AG04450 (cell line): ENCODE measurements at places on chromosomes 16 and 17.

GRCh38 chr16:75296606-75297005 lies 45.2 kb upstream of the BCAR1 start:
- no peak for DNase-seq

DNA sequence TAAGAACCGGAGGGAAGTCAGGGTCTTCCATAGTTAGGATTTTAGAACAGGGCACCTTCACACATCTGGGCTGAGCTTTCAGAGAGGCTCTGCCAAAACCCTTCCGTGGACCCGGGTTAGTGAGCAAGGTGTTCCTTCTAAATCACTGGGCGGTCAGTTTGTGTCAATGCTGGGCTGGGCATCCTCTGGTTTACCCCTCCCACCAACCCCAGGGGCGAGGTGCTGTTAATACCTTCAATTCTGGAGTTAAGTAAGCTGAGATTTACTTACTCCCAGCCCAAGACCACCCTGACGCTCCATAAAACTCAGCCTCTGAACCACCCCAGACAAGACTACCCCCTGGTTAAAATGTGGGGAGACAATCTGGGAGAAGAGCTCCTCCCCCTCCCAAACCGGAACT lies 1.0 kb downstream of the TMEM92 start:
- DNase-seq, result no peak

DNA sequence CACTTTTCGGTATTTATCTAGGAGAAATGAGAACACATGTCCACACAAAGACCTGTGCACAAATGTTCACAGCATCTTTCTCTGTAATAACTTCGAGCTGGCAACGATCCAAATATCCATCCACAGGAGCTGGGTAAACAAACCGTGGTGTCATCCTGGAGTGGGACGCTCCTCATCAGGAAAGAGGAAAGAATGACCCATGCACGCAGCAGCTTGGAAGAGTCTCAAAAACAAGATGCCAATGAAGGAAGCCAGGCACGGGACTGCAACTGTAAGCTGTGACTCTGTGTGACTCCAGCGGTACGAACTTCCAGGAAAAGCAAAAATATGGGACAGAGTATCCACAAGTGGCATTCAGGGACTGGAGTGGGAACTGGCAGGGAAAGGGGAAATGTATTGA lies 36.7 kb upstream of the CIBAR2 start:
- no peak for DNase-seq

DNA sequence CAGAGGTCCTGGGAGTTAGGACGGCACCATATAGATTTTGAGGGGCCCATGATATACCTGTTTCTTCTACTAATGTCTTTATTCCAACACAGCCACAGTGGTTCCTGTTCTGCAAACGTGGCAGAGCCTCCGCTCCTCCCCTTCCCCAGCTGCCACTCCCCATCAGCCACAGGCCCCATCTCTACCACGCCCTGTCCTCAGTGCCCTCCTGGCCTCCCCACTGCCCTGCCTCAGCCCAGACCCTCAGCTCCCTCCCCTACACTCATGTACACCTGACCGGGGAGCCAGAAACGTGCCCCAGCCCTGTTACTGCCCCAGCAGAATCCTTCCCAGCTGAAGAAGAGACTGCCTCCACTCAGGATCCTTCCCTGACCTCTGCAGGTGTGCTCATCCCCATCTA lies 11.9 kb upstream of the RBFOX3 start:
- no peak for DNase-seq

DNA sequence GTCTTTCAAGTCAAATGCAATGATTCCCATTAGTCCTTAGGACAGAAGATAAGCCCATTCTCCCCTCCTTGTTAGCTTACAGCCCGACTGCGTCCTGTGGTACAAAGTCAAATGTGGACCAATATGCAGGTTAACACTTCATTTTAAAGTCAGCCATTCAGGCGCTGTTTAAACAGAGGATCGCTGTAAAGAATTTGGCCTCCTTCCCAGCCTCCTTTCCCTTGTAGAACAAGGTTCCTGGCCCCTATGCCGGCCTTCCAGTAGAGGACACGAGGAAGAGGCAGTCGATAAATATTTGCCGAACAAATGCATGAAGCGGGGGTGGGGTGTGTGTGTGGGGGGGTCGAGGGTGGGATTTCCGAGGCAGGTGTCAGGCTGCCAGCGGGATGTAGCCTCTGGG lies 4.3 kb downstream of the SDK2 start:
- DNase-seq, result no peak

GRCh38 chr17:67855504-67856324 lies 30.4 kb downstream of the BPTF start:
- no peak for DNase-seq
